ENCODE measurements at places on chromosomes 1 and 21.

GRCh38 chr1:19372136-19372514 is 60.0 kb downstream of the SLC66A1 start:
- no peak for DNase-seq

- DNase-seq = no peak
Observed at GRCh38 chr1:243827206-243827605, 22.8 kb downstream of the AKT3 start.

GRCh38 chr1:66500301-66500700 is 33.7 kb upstream of the SGIP1 start:
- no peak for DNase-seq

- DNase-seq = no peak
Observed at GRCh38 chr1:42302034-42302433, 33.0 kb downstream of the FOXJ3 start.

DNA sequence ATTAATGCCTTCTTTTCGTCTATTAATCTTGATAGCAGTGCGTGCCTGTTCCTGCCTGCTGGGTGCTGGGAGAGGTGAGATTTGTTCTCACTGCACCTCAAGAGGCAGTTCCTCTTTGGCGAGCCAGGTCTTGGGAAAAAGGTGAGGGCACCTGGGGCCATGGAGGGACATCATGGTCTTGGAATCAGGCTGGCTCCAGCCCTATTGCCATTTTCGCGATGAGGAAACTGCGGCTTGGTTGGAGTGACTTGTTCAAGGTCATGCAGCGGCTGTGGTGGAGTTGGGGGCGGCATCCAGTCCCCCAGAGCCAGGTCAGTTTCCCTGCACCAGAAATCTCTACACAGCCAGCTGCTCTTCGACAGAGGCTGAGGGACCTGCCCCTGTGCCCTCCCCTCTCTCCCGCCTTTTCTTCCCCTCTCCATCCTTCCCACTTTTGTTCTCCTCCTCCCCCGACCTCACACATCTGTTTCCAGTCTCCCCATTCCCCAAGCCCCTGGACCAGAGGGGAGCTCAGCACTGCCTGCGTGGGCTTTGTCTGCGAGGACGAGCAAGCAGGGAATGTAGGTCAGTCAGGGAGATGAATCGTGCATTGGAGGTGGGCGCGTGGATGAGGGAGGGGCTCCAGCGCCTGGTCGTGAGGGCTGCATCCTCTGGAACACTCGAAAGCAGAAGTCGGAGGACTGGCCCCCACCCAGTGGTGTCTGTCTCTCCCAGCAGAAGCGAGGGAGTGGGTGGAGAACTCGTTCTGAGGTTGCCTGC is 135.1 kb downstream of the ACTL8 start:
- no peak for DNase-seq

GRCh38 chr1:226325178-226325577 is 16.2 kb upstream of the LIN9 start:
- DNase-seq = no peak

DNA sequence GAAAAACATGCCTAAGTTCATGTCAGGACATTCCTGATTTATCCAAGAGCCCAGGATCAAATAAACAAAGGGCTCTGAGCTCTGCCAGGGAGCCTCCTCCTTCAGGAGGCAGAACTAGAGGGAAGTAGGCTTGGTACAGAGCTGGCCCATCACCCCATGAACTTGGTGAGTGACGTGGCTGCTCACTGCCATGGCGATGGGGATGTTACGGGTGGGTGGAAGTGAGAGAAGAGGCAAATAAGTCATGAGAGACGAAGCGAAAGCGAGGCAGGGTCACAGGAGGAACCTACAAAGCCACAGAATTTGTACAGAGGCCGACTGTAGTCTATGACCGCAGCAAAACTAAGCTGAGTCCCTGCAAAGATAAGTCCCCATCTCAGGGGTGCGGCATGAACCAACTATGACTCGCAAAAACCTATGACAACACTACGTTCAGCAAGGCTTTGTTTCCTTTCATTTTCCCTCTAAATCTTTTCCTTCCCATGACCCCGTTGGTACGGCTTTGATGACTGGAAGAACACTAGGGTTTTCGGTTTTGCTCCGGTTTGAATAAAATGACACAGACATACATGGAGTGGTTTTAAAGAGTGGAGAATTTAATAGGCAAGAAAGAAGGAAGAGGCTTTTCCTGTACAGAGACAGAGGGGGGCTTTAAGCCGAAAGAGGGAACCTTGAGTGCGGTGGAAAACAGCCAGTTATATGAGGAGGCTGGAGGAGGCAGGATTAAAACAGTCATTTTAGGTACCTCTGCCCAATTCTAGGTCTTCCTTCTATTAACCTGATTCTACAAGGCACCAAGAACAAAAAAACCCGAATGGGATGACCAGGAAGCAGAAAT is 74.1 kb downstream of the CD46 start:
- peak; percentile 77 for DNase-seq

DNA sequence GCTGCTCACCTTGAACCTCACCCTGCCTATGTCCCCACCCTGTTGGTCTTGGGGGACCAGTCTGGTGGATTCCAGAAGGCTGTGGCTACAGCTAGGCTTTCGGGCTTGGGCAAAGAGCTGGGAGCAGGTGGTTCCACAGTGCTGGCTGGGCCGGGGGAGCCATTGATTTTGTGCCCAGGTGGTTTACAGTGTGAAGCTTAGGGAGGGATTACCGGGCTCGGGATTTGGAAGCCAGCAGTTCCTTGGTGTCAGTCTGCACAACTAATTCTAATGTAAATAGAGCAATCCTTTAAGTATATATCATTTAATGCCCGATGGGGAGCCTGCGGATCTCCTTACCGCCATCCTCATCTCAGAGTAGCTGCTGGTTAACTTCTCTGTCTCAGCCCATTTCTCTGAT is 38.2 kb downstream of the PRDM16 start:
- no peak for DNase-seq

DNA sequence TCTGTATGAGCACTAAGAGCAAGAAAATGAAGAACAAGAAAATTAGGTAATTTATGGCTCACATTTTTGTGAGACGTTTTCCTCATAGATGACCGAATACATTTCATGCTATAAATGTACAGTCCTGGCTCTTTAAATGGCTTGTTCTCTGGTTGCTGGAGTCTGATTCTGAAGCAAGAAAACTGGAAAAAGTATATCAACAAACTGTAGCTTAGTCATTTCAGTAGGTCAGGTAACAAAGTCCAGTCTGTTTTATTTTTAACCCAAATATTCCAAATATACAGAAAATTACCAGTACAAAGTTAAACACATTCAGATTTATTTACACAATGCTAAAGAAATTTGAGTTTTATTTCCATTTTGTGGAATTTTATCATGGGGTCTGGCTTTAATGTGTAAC is 2.5 kb upstream of the MYBPHL start:
- DNase-seq = no peak

GRCh38 chr21:37525810-37526209 is 159.2 kb downstream of the DYRK1A start:
- no peak for DNase-seq

DNA sequence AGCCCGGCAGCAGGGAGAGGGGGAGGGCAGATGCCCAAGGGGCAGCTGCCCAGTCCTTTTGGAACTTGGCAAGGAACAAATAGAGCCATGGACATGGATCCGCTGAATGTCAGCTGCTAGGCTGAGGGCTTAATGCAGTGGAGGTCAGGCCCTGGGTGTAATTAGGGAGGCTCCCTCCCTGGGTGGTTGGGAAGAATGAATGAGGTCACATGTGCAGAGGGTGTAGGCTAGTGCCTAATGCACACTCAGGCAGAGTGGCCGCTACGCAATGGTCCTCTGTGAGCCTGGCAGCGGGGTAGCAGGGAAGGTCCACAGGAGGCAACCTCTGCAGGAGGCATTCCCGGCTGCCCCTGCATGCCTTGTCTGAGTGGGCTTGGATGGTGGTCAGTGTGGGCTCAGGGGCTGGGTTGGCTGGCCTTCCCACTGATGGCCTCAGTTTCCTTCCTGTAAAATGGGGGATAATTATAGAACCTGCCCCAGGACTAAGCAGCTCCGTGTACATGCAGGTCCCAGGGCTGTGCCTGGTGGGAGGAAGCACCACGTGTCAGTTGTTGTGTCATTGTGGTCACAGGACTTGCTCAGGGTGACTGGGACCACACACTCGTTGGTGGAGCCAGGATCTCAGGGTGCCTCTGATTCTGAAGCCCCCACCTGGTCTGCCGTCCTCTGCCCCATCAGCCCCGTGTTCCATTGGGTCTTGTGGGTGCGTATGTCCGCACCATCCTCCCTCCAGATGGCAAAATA is 81.6 kb upstream of the ACTL8 start:
- DNase-seq = no peak

GRCh38 chr1:108636876-108637275 is 24.0 kb downstream of the HENMT1 start:
- DNase-seq = no peak

GRCh38 chr1:14926818-14927575 is 226.6 kb upstream of the TMEM51 start:
- DNase-seq = no peak

- no peak for DNase-seq
Observed at GRCh38 chr1:119778886-119779560, 10.3 kb upstream of the HMGCS2 start.

- no peak for DNase-seq
Observed at GRCh38 chr1:175129997-175130648, 62.5 kb downstream of the KIAA0040 start.

- no peak for DNase-seq
Observed at GRCh38 chr1:115748401-115749150, 19.9 kb downstream of the CASQ2 start.

All from T-helper 22 cell (primary cell).